Neural progenitor cell (in vitro differentiated cells): ENCODE measurements at places on chromosomes 2 and 18.

DNA sequence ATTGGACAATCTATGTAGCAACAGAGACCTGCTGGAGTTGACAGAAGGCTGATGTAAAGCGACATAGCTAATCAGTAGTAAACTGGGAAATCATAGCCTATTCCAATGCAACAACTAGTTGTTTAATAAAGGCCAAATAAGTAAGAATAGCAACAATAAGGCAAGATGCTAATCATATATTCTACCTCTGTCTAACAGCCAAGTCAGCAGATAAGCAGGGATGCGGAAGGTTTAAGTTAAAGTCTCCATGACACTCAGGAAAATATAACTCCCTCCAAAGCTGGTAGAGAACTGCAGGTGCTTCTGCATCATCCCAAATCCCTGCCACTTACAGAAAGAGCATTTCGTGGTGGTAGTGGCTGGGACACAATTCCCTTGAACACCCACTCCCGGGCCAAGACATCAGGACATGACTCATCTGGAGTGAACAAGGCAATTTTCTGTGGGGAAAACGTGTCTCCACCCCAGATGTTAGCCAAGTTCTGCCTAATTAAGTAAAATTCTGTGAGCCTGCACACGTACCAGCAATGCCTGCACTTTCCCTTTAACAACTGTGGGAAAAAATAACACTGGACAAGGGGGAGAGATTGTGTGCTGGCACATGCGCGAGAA, 413.6 kb upstream of the ID2 start:
- DNase-seq: no peak

DNA sequence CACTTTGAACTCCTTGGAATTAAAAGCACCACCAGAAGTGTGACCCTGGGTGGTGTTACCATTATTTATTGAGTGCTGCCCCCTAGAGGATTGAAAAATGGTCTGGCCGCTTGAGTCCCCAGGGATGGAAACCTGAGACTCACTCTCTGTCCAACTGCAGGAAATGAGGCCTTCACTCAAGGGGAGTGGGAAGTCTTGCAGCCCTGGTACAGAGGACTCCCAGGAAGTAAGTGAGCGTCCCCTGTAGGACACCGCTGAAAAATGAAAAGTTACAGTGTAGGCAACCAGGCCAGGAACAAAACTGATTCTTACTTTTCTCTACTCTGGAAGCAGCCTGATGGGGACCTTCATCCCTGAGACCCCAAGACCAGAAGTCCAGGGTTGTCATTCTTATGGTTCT, 2.2 kb upstream of the NRP2 start:
- DNase-seq: peak; percentile 94

DNA sequence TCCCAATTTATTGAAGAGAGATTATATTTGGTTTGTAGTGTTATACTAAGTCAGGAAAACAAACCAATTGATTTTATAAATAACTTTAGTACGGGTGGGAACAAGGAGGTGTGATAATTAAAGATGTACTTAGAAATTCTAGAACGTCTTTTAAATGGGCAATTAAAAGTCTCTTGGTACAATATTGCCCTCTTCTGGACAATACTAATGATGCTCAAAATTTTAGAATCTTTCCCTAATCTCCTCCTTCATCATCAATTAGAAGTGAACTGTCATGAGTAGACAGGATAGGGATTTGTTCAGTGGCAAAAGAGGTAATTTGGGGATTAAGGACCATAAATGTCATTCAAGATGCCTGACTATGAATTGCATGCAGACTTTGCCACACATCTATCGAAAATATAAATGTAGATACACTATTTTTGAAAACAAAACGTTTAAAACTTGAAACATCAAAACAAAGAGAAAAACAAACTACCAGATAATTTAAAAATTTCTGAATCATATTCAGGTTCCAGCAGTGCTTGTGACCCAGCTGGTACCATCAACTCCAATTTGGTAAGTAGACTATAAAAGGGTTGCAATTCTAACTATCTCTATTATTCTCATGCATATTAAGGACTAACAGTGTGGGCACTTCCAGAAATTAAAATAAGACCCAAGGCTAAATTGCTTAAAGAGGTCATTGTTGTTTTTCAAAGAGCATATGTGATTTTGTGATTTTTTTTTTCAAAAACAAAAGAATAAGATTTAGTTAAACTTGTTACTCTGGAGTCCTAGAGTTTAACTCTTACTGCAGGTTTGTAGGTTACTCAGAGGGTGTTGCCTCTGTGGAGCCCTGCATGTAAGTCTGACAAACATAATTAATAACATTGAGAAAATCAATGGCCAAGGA, 123.5 kb downstream of the LAMA3 start:
- DNase-seq: no peak

- no peak for DNase-seq
These were observed 741.0 kb downstream of the PLCL1 start for GRCh38 chr2:198545411-198545810.

- no peak for DNase-seq
These were observed 345.2 kb upstream of the SPHKAP start for GRCh38 chr2:228526687-228527086.

- DNase-seq: no peak
These were observed 7.9 kb downstream of the GPN1 start for GRCh38 chr2:27636766-27637165.

DNA sequence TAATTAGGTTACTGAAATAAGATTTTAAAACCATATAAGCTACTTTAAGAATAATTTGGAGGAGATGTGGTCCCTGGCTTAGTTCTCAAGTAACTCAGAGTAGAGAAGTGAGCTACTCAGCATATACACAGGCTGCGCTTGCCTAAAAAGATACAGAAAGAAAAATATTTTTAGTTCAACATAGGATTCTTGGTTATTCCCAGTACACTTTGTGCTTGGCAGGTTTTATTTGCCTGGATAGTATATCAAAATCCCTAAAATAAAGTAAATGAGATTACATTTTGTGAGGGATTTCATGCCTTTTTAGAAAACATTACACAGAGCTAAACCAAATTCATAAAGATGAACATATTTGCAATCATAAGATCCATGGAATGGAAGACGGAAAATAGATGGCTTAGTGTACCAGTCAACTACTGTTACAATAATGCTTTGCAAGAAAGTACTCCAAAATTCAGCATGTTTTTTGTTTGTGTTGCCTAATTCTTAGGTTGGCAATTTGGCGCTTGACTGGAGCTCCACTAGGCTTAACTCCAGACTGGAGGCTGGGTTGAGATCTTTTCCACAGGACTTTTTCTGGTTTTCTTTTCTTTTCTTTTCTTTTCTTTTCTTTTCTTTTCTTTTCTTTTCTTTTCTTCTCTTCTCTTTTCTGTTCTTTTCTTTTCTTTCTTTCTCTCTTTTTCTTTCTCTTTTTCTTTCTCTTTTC, 600.5 kb upstream of the SYT4 start:
- no peak for DNase-seq

DNA sequence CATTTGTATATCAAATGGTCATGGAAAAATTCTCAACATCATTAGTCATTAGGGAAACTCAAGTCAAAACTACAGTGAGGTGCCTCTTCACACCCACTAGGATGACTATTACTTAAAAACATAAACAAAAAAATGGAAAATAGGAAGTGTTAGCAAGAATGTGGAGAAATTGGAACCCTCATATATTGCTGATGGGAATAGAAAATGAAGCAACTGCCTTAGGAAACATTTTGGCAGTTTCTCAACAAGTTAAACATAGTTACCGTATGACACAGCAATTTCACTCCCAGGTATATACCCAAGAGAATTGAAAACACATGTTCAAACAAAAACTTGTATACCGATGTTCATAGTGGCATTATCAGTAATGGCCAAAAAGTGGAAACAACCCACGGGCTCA, 18.1 kb upstream of the CYP26B1 start:
- DNase-seq: no peak

DNA sequence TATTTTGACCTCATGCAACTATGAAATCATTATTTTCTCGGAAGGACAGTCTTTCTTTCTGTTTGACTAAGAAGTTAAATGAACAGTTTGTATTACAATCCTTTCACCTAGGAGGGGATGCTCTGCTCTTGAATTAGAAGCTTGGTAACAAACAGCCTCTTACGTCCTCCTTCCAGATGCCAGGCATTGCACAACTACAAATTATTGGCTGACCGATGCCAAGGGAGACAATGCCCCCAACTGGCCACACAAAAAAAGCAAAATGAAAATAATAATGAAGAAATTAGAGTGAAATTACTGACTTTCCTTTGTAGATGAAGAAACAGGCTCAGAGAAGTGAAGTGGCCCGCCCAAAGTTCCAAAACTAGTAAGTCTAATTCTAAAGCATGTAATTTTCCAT, 177.9 kb downstream of the CYRIA start:
- DNase-seq: peak; percentile 48

- DNase-seq: no peak
These were observed 78.2 kb upstream of the MGAT4A start for GRCh38 chr2:98809116-98809515.

GRCh38 chr2:111975053-111975552, 76.7 kb downstream of the MERTK start:
- no peak for DNase-seq

DNA sequence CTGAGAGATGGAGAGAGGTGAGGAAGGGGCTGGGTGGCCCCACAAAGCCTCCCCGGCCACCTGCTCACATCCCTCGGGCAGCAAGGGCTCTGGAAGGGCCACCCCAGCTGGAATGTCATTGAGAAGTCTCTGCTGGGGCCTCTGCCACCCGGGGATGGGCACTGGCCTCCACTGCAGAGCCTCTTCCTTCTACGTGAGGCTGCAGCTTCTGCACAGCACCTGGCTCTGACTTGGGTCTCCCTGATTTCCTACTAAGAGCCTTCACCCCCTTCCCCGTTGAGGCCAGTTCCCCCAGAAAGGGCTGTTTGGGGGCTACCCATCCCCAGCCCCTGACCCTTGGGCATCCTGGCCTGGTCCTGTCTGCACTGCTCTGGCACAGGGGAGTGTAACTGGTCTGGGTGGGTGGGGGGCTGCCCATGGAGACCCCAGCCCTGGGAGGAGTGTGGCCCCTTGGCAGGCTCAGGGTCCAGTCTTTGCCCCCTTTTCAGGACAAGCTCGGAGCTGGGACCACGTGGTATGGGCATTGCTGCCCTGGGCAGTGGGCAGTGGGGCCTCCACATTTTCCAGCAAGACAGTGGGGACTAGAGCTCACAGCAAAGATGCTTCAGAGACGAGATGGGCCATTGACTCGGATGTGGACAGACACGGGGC, 5.6 kb downstream of the PDCD1 start:
- no peak for DNase-seq

GRCh38 chr18:58862356-58862755, 2.3 kb upstream of the ZNF532 start:
- peak; percentile 47 for DNase-seq

- no peak for DNase-seq
These were observed 191.4 kb upstream of the CHAC2 start for GRCh38 chr2:53576166-53576565.

DNA sequence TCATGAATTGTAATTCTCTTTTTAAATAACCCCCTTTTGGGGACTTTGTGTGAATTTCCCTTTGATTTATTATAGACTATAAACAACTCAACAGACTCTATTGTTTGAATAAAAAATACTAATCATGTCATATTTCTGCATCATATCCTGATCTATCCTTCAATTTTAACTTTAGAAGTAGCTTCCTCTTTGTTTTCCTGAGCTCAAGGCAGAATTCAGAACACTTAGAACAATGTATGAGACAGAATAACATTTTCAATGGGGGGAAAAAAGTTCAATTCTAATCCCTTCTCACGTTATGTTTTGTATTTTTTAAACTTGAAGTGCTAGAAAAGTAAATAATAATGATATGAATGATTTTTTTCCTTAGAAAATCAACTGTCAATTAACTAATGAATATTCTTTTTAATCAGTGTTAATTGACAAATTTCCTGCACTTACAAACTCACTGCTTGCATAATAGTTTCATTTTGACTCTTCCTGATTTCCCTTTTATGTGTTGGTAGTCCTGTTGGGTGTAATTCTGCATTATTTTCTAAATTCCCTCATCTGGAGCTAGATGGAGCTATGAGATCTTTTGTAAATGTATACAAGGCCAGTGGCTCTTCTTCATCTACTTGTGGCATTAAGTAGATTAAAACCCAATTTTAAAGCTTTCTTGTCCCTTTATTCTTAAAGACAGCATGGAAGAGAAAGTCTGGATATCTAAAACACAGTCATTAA, 326.1 kb downstream of the PARD3B start:
- DNase-seq: peak; percentile 28

GRCh38 chr2:37394263-37394662, 49.8 kb downstream of the QPCT start:
- DNase-seq: no peak

- DNase-seq: no peak
These were observed 407.0 kb upstream of the KCNJ3 start for GRCh38 chr2:154291511-154291910.

- DNase-seq: no peak
These were observed 53.3 kb downstream of the TRAPPC12 start for GRCh38 chr2:3432693-3433338.

DNA sequence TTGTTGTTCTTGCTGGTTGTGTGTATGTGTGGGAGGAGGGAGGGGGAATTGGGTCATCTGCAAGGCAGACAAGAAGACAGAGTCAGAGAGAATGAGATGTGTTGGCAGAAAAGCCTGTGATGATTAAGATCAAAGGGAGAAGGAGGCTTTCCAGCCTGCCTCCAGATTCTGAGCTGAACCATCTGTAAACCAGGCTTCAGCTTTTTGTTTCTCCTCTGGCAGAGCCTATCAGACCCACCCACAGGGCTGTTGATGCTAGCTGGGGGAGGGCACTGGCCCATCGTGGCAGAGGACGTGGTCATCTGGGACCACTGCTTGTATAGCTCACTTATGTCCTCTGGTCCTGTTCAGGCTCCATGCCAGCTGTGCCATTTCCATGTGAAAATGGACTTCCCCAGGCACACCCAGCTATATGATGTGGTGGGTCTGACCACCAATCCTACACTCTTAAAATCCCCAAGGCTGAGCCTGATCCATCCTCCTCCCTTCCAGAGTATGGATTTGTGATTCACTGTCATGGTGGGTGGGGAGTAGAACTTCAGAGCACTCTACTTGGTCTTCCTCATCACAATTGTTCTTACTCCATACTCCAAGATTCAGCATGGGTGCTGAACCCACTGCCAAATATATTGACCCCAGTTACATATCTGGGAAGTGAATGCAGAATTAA, 27.8 kb upstream of the COL6A3 start:
- DNase-seq: no peak

- DNase-seq: no peak
These were observed 665.8 kb upstream of the ZEB2 start for GRCh38 chr2:145185696-145186095.

DNA sequence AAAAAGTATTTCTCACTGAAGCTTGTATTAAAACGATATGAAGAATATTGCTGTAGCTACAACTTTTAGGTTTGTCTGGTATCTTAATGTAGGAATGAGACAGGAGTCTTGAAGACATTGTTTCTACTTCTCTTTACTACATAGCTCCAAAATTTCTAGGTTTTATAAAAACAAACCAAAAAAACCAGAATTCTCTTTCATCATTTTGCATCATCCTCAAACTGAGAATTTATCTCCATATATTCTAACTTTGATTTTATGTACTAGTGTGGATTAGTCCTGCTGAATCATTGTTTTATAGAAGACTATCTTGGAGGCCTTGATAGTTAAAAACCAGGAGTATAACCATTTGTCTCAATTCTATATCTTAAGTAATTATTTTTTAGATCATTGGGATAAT, 100.2 kb downstream of the ICA1L start:
- DNase-seq: no peak

GRCh38 chr18:44883671-44884070, 203.0 kb downstream of the SETBP1 start:
- DNase-seq: no peak

- DNase-seq: no peak
These were observed 27.6 kb downstream of the FEZ2 start for GRCh38 chr2:36570416-36570815.

GRCh38 chr2:8578335-8579244, 103.3 kb upstream of the ID2 start:
- DNase-seq: no peak
